ENCODE measurements at places on chromosomes 2 and 18. TPM values are rescaled to one million over a fixed set of nuclear protein-coding genes. Genes with fewer than 3 reads are reported as not detected.

Gene PIEZO2
- total RNA-seq: 3.0 TPM

Gene SCN2A
- not detected for total RNA-seq

GRCh38 chr2:175861958-175862357 lies 140.1 kb downstream of the LNPK start:
- no peaks in the 10 kb centered on the region for H3K36me3 ChIP-seq
- H3K4me1 ChIP-seq: no peaks in the 10 kb centered on the region
- no peak overlapping the region for H3K27ac ChIP-seq

DNA sequence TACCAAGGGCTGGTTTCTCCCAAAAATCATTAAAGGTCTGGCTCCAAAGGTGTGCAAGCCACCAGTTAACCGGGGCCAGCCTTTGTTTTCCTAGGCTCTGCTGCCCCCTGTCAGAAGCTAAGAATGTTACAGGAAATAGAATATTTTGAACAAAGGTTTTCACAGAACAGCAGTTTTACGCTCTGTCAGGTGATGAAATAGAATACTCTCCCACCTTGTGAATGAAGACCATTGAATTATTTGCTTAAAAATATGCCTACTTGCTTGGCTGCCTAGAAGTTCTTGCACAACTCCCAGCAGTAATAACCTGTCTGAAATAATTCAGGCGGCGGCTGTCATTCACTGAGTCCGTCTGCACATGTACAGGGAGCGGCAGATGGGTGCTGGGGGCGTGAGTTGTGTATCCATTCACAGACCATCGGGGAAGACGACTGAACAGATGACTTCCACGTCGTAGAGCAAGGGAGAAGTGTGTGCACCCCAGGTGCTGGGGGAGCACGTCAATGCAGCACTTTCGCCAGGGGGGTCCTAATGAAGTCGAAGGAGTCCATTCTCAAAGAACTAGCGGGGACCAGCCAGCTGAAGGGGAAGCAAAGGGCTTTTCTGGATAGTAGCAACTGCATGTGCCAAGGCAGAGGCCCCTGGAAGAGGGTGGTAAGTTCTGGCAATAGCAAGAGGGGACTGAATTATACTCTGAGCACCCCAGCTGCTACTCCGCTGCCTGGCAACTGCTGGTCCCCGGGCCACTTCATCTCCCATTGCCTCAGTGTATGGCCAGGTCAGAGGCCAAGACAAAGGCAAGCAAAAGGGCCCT lies 56.1 kb downstream of the SF3B1 start:
- H3K4me3 ChIP-seq: no peak overlapping the region
- H3K27ac ChIP-seq: no peak overlapping the region
- H3K36me3 ChIP-seq: no peaks in the 10 kb centered on the region
- H3K4me1 ChIP-seq: no peaks in the 10 kb centered on the region
- DNase-seq: peak; percentile 8

GRCh38 chr2:71721362-71721665 lies 268.0 kb downstream of the DYSF start:
- DNase-seq: no peak
- peaks cover 52% of the 10 kb centered on the region for H3K4me1 ChIP-seq
- no peak overlapping the region for H3K4me3 ChIP-seq

GRCh38 chr2:143632751-143633374 lies 503.6 kb downstream of the ARHGAP15 start:
- H3K27me3 ChIP-seq: no peaks in the 10 kb centered on the region
- no peaks in the 10 kb centered on the region for H3K36me3 ChIP-seq
- H3K4me1 ChIP-seq: no peaks in the 10 kb centered on the region
- DNase-seq: no peak
- H3K4me3 ChIP-seq: no peak overlapping the region

DNA sequence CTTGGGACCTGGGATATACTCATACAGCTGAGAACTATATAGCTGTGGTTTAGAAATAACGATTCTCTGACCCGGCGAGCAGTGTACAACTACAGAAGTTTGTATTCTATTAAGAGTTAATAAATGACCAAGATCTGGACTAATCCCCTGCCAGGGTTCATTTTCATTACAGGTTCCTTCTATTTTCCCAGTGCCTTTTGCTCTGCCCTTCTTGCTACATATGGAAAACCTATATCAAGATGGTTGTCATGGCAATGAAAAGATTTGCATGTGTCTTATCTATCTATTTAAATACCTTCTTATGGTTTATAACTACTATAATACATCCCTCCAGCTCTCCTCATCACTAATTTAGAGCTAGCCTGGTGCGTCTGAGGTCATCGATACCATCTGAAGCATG lies 965.2 kb downstream of the BCL11A start:
- DNase-seq: no peak
- no peaks in the 10 kb centered on the region for H3K36me3 ChIP-seq
- H3K27ac ChIP-seq: no peak overlapping the region
- H3K4me1 ChIP-seq: no peaks in the 10 kb centered on the region
